Epithelial cell of alveolus of lung (primary cell): ENCODE measurements at places on chromosomes 4 and X. TPM values are rescaled to one million over a fixed set of nuclear protein-coding genes. Genes with fewer than 3 reads are reported as not detected.

The PAGE5 gene
- total RNA-seq = not detected in 2 replicates

The FHIP1A gene
- 0.08 and 2.6 TPM in 2 replicates for total RNA-seq

The PAGE1 gene
- total RNA-seq = not detected in 2 replicates

The NAP1L3 gene
- 2.1 and 2.8 TPM in 2 replicates for total RNA-seq

The NPFFR2 gene
- not detected in 2 replicates for total RNA-seq

The CPXCR1 gene
- not detected in 2 replicates for total RNA-seq

The ZDHHC15 gene
- 0.39 and 0.48 TPM in 2 replicates for total RNA-seq

The BANK1 gene
- total RNA-seq = 0.13 TPM in 1 of 2 replicates, not detected in the other

The PABPC4L gene
- total RNA-seq = 3.6 and 4.2 TPM in 2 replicates

The SSX4B gene
- not detected in 2 replicates for total RNA-seq

The VCX3A gene
- not detected in 2 replicates for total RNA-seq

The P2RY8 gene
- not detected in 2 replicates for total RNA-seq

The DGAT2L6 gene
- total RNA-seq = not detected in 2 replicates

The PABPC1L2B gene
- not detected in 2 replicates for total RNA-seq

The GRIA3 gene
- 0.39 TPM in 1 of 2 replicates, not detected in the other for total RNA-seq

The OTC gene
- total RNA-seq = not detected in 2 replicates

The BCORL1 gene
- total RNA-seq = 2.5 and 13.5 TPM in 2 replicates

The SUPT20HL1 gene
- total RNA-seq = not detected in 2 replicates

The HERC3 gene
- total RNA-seq = 8.0 and 9.2 TPM in 2 replicates

The PRRG3 gene
- total RNA-seq = not detected in 2 replicates

The MAMLD1 gene
- total RNA-seq = 1.2 and 2.0 TPM in 2 replicates

The TSPAN7 gene
- total RNA-seq = 1.0 and 1.6 TPM in 2 replicates

The EDA gene
- total RNA-seq = 0.65 and 0.96 TPM in 2 replicates

The OTUD6A gene
- not detected in 2 replicates for total RNA-seq

The GNRHR gene
- total RNA-seq = not detected in 2 replicates

The MAGEA6 gene
- total RNA-seq = not detected in 2 replicates

The HSFX3 gene
- total RNA-seq = not detected in 2 replicates

The GAB3 gene
- total RNA-seq = 0.40 and 1.9 TPM in 2 replicates

The PDGFRA gene
- total RNA-seq = 159 and 281 TPM in 2 replicates

The NUP54 gene
- 41.6 and 42.0 TPM in 2 replicates for total RNA-seq

The KDM5C gene
- total RNA-seq = 67.2 and 110 TPM in 2 replicates

The N4BP2 gene
- total RNA-seq = 3.9 and 4.8 TPM in 2 replicates
